NCI-H1092 (cell line): ENCODE measurements at places on chromosomes 16 and 17.

DNA sequence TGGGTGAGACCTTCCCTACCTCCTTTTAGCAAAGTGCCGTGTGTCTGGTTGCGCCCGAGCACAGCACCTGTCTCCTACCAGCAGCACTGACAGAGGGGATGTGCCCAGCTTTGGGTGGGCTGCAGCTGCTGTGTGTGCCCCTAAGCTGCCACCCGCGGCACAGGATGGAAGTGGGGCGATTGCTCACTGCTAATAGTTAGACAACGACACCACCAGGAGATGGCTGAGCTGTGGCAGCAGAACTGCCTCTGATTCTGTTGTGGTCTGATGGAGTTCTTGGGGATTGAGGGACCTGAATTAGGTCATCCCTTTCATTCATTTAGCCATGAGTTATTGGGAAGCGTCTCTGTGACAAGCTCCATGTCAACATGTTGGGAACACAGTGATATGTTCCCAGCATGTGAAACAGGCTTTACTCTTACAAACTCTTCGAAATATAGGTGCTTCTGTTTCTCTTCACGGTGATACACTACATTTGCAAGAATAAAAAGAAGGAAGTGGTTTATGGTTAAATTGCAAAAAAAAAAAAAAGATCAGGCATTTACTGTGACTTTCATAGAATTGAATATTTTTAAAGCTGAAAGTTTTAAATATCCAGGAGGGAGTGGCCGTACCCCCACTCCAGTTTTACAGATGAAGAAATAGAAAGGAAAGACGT lies 184.4 kb downstream of the MAF start:
- DNase-seq, result no peak

DNA sequence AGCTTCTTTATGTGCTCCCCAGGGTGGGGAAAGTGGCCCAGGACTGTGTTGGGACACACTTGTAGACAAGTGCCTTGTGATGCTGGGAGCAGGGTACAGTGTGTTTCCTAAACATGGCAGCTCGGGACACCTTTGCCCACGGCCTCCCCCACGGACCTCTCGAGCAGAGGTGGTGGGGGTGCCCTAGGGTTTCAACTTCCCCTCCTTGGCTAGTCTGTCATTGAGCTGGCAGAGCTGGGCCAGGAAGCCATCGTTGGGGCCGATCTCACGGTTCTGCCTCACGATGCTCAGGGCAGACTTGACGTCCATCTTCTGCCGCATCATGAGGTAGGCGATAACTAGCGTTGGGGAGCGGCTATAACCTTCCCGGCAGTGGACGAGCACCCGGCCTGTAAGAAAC lies 9.4 kb downstream of the DUSP3 start:
- DNase-seq, result no peak

GRCh38 chr16:79838496-79839259 lies 238.1 kb upstream of the MAF start:
- DNase-seq, result no peak

DNA sequence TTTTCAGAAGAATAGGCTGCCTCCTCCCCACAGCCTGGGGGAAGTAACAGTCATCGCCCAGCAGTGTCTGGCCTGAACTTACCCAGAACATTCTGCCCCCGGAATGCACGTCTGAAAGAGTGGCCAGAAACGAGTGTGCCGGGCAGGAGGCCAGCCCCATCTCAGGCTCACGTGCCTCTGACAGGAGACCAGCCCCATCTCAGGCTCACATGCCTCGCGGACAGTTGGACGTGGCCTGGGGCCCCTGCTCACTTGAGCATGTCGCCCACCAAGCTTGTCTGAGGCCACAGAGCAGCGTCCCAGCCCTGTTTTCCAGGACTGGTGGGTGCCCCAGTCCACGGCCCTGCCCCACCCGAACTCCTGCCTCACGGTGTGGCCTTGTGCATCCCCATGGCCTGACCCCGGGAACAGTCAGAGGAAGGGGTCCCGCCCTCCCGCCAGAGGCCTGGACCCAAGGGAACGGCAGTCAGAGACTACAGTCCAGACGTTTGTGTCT lies 16.3 kb upstream of the CDH15 start:
- DNase-seq, result no peak
